ENCODE measurements at places on chromosomes 12 and 14.
A peak's percentile ranks its signal among the peaks of the same experiment; 100 is the strongest.

DNA sequence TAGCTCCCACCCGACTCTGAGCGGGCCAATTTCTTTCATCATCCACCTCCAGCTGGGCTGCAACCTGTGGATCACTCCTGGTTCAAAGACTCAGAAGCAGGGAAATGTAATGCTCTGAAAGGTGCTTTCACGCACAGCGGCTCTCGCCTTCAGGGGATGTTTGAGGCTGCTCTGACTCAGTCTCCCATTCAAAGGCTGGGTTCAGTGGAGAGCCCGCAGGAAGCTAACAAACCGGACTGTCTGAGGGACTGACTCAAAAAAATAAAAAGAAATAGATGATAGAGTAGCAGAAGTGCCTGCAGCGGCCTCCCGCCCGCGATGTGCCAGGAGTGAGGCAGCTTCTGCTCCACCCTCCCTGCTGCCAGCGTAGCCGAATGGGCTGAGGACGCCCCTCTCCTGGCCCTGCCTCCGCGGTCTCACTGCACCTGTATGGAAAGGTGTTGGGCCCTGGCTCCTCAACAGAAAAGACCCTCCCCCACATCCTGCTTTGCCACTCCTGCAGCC is 98.0 kb downstream of the GCH1 start:
- DNase-seq = no peak

- peak; percentile 77 for DNase-seq
Measured at GRCh38 chr14:64879635-64880220, at the start of gene SPTB. Gene SPTB (minus strand): TSS chr14:64879907. CDS start chr14:64823094, 56,813 bp downstream.

- no peak for DNase-seq
Measured at GRCh38 chr14:102481791-102482238, 27.8 kb downstream of the ANKRD9 start.

DNA sequence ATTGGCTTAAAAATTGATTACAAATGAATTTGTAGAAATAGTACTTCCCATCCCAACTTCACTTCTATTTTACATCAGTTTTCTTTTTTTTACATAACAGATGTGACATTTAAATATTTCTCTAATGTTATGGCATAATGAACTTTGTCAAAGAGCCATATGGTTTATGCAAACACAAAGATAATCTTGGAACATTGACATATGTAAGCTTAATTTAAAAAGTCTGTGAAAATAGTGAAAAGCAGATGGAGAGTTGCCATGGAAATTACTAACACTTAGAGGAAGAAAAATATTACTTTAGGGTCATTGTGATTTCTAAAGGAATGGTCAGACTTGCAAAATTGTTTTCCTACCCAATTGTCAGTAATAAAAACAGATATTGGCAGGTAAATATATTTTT is 232.4 kb downstream of the AEBP2 start:
- no peak for DNase-seq

- no peak for DNase-seq
Measured at GRCh38 chr12:113815031-113815430, 151.1 kb downstream of the RBM19 start.

GRCh38 chr14:61647704-61648103 is 47.6 kb upstream of the HIF1A start:
- no peak for DNase-seq

All from activated naive CD8-positive, alpha-beta T cell treated with anti-CD3 and anti-CD28 coated beads for 36 hours (primary cell).